ENCODE measurements at places on chromosomes 6 and 20.

GRCh38 chr6:56806368-56806767 lies 148.5 kb upstream of the BEND6 start:
- DNase-seq = no peak

DNA sequence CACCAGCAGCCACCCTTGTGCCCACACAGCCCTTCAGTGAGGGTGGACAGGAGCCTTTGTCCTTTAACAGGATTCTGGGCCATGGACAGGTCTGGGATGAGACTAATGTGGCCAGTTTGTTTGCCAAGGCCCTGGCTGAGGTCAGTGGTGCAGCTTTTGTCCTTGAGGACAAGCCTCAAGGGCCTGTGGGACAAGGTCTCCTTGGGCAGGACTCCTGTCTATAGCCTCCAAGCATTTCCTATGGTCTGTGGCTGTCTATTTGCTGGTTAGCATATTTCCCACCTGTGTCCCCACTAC lies 44.1 kb downstream of the SUN5 start:
- no peak for DNase-seq

DNA sequence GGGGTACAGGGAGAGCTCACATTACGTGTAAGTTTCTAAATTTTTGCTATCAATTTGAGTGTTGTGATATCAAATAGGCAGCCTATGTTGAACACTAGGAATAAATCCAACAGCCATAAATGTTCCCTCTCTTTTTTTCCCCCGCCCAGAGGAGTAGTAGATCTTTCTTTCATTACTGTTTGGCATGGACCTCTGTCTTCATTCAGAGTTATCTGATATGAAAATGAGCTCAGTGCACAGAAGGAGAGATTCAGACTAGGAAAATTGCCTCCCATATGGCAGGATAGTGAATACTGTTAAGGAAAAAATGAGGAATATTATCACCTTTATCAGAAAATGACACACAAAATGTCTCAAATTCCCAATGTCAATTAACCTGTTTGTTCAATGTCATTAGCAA lies 110.0 kb upstream of the EYS start:
- DNase-seq = no peak

DNA sequence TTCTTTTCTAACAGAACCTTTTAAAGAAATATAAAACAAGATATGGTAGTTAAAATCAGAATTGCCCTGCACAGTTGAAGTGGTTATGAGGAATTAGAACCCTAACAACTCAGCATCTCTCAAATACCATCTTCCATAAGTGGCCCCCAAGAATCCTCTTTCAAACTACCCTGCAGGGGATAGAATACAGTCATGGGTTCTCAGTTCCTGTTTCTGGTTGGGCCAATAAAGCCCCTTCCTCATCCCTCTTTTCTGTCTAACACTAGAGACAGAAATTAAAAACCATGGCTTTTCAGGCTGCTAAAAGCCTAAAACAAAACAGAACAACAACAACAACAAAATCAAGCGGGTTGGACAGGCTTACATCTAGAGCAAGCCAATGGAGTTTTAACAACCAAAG lies 6.7 kb upstream of the LCA5 start:
- no peak for DNase-seq

DNA sequence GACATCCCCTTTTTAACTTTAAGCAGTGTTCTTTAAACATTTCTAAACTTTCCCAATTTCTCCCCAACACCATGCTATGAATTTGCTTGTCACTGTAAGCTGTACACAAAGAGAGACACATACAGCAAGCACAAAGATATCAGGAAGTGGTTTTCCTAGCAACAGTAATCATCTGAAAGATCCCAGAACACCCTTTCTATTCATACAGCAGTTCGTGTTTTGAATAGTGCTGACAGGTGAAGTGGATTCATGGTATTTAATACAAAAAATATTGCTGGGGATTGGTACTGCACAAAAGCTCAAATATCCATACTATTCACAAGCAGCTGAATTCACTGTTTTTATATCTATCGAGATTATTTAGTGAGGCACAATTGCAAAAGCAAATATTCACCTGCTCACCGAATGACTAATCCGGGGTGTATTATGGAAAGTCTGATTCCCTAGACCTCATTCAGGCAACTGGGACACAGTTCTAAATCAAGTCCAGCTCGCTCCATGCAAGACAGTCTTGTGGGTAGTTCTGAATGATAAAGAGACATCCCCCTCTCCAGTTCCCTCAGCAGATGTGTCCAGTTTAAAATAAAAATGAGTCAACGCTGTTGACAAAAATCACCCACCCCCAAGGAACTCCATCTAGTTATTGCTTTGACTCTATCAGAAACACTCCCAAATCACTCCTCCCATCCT lies 107.1 kb upstream of the TSHZ2 start:
- no peak for DNase-seq

GRCh38 chr6:90044833-90045381 lies 150.6 kb downstream of the GJA10 start:
- DNase-seq = no peak

GRCh38 chr6:118467181-118467580 lies 80.9 kb upstream of the PLN start:
- DNase-seq = no peak

DNA sequence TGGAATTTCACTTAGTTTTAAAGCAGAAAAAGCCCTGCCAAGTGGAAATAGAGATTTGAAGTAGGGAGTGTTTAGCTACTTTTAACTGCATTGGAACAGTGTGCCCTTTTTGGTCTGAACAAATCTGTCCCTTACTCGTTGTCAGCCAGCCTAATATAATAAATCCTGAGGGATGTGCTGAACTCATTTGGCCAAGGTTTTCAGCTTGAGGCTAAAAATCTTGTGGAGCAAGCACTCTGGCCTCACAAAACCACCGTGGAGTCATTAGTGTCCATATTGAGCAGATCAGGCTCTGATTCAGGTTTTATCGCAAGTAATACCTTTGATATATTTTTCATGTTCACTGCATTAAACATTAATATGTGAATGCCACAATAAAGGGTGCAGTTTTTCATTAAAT lies 383.5 kb downstream of the FRK start:
- DNase-seq = no peak

DNA sequence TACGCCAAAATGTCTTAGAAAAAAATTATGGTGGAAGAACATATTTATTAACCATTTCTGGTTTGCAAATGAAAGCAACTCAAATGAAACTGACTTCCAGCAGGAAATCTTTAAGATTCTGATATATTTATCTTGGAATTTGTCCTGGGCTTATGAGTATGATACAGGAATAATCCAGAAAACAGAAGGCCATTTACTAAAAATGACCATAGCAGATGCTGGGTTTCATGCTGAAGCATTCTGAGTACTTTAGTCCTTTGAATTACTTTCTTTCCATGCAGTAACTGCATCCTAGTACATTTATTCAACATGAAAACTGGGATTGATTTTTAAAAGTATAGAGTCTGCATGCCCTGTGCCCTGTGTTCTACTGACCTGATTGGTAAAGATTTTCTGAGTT lies 172.4 kb downstream of the CLVS2 start:
- no peak for DNase-seq

Data from GM12864 (cell line).